ENCODE measurements at places on chromosomes 11 and 22.

DNA sequence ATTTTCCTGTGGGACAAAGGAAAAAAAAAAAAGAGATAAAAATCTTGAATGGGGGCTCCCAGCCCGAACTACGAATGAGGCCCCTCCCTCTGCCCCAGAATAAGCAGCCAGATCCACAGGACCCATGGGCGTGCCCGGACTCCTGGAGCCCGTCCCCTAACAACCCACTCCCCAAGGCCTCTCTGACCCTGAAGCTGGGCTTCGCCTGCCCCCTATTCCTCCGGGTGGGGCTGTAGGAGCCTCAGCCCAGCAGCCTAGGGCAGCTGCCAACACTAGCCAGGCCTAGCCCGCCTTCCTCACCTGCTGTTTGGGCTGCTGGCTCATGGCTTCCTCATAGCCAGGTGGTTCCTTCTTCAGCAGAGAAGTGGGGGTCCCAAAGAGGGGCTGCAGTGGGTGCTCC, 46.6 kb downstream of the SGSM3 start:
- DNase-seq, result no peak

- DNase-seq, result peak; percentile 33
These were observed 99.4 kb downstream of the ZBTB16 start for GRCh38 chr11:114158886-114159285.

DNA sequence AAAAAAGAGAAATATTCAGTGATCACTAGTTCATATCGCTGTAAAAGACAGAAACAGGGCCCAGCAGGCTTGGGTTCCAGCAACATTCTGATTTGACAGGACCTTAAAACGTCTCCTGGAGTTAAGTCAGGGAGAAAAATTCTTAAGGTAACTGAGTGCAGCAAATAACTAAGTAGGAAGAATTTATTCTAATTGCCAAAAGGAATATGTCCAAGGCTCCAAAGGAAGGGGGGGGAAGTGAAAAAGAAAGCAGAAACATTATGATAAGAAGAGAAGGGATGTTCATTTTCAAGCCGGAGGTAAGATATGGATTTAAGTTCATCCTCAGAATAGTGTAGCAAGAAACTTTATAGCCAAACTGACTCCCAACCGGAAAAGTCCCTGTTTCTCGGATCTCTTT, 90.4 kb downstream of the WT1 start:
- no peak for DNase-seq

DNA sequence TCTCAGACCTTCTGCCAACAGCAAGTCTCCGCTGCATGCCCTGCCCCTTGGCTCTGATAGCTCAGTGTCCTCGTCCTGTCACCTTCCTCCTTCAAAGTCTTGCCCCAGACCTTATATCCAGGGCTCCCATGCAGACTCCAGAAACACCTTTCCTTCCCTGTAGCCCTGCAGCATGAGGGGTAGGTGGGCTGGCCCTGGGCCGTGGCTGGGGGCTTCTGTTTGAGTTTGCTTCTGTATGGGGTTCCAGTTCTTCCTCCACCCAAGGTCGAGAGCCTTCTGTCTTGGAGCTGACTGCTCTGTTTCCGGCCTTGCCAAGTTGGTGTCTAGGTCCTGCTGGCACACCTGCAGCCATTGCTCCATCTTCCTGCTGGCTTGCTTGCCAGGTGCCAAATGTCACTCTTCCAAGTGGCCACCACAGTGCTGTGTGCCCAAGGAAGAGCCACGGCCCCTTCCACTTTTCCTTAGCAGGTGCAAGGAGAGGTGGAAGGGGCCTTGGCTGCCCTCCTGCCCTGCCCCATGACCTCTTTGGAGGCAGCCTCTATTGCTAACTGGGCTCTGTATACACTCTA, 74.8 kb upstream of the NECTIN1 start:
- no peak for DNase-seq

DNA sequence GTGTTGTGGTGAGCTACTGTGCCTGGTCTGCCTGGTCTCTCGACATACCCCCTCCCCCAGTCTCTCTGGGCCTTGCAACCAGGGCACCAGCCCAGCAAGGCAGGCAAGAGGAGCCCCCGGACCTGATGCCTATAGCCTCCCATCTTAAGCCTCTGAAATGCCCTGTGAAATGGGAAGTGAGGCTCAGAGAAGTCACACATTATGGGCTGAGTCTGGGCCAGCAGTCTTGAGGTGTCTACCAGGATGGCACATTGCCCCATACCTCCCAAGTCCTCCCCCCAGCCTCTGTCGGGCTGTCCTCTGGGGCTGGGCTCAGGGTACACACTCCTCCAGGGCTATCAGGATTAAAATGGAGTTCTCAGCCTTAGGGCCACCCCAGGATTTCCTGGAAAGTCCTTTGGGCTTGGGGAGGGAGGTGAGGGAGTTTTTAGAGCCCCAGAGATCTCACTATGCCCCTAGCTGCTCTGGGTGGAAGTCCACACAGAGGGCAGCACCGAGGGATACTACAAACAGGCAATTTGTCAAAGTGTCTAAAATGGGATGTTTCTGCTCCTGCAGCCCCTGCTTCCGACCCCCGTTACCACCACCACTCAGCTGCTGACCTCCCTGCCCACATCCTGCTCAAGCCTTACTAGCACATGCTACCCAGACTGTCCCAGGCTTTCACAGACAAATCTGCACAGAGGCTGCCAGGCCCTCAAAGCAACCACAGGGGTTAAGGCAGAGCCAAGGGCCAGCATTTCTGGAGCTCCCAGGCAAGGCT, 3.1 kb upstream of the SH3BP1 start:
- peak; percentile 15 for DNase-seq

GRCh38 chr22:19687561-19688300, 26.6 kb upstream of the SEPTIN5 start:
- no peak for DNase-seq

DNA sequence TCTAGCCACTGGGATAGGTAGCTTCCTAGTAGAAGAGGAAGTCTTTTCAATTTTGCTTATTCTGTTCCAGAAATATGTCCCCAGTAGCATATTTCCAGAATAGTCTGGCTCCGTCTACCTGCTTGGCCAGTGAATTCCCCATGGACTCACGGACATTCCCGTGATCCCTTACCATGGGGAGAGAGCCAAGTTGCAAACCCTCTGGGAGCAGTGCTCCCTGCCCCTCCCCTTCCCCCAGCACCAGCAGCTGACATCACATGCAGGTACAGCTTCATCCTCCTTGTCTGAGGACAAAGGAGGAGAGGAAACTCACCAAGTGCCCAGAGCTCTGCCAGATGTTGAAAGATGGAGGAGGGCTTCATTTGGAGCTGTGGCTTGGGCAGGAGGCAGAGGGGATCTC, 61.2 kb downstream of the GRAMD1B start:
- no peak for DNase-seq

DNA sequence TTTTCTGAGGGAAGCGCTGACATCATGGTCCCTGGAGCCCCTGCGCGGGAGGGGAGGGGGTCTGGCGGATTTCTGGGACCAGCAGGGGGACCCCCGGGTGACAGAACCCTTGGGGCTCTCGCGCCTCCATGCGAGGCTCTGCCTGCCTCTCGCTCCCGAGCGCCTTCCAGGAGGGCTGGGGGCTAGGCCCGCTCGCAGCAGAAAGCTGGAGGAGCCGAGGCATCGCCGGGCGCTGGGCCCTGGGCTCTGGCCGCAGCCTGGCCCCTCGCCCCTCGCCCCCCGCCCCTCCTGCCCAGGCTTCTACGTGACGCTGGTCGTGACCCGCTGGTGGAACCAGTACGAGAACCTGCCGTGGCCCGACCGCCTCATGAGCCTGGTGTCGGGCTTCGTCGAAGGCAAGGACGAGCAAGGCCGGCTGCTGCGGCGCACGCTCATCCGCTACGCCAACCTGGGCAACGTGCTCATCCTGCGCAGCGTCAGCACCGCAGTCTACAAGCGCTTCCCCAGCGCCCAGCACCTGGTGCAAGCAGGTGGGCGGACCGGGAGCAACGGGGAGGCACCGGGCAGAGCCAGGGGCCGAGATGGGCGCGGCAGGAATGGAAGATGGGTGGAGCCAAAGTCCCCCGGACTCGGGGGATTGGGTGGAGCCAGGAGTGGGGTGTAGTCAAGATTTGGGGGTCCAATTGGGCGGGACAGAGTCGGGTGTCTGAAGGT, 5.4 kb downstream of the BEST1 start:
- DNase-seq, result peak; percentile 43

DNA sequence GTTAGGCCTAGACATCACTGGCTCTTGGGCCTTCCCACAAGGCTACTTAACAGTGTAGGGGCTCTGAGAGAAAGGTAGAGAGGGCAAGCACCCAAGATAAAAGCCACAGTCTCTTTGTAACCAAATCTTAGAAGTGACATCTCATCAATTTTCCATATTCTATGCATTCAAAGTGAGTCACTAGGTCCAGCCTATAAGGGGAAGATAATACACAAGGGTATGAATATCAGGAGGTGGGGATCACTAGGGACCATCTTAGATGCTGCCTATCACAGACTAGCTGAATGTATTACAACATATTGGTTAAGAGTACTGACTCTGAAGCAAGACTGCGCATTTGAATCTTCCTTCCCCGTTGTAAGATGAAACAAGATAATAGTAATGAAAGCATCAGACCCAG, 144.1 kb downstream of the RBFOX2 start:
- DNase-seq, result no peak

GRCh38 chr22:49514211-49514610, 313.5 kb downstream of the BRD1 start:
- no peak for DNase-seq

DNA sequence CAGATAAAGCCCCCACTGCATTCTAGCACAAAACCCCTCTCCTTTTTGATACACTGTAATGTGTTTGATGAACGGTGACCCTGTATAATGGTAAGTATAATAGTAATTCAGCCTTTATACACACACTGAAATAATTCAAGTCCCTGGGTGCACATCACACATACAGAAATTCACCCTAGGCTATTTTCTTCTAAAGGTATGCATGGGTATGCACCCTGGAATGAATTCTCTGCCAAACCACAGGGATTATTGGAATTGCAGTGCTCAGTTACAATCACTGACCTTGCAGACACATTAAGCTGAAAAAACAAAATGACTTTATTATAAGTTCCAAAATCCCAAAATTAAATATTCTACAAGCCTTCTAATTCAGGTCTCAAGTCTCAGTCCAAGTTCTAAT, 245.9 kb upstream of the FAT3 start:
- DNase-seq, result no peak

DNA sequence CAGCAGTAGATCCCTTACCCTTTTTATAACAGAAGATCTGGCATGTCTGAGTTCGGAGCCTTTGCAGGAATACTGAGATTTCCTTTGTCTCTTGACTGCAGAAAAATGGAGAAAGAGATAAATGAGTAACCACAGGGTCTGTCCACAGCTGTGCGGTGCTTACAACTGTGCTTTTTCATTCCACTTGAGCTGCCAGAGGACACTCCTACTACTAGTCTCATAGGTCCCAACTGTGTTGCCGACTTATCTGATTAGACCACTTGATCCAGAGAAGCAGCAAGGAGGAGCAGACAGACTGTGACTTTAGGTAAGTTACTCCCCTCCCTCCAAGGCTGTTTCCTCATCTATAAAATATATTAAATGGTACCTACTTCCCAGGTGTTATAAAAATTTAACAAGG, 17.5 kb downstream of the FAM227A start:
- DNase-seq, result no peak

DNA sequence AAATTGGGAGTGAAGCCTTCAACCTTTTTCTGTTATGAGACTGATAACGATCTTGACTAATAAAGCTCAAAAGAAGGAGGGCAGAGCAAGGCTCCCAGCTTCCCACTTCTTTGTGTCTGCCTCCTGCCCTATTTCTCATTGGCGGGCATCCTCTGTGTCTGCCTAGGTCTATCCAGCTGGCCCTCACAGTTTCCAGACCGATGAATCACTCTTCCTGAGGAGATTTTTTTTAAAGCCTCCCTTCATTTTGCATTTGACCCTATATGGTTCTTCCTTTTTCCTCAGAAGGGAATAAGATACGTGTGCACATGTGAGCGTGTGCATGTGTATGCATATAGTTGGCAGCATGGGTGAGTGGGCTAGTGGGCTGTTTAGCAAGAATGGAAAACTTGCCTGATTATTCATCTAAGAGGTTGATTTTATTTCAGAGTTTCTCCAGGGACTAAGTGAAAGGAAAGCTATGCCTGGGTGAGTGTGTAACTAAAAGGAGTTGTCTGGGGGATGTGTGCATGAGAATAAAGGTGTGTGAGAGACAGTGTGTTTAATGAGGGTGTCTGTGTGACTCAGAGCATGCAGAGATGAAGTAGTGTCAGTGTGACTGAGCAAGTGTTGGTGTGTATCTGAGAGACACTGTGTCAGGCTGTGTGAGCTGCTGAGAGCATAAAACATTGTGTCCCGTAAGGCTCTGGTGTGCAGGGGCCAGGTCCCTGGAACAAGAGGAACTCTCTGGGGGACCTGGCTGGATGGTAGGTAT, 12.2 kb downstream of the PHLDB1 start:
- no peak for DNase-seq

DNA sequence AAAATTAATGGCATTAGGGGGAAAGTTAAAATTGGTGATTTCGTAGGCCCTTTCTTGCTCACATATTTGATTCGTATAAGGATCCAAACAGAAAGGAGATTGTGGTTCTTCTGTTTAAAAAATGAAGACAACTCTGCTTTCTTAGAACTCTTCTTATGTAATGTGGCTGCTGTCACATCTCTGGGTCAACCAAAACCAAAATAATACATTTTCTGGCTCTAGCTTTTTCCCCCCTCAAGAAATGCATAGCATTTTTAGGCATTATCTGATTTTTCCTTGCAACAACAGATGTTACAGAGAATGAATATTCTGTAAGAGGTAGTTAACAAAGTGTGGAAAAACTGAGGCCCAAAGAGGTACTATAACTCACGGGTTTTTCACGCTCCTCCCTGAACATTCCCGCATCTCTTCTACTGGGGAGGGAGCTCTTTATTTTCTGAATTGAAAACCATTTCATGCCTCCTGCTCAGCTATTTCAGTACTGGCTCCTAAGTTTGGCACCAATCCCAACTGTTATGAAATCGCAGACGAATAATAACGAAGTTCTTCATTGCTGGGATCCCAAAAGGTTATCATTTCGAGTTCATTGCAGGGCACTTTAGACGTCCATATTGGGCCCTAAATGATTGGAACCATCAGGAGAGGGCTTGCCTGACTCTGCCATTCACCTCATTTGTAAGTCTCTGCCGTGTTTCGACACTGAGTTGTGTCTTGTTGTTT, 17.1 kb downstream of the GRAP2 start:
- peak; percentile 83 for DNase-seq

- DNase-seq, result peak; percentile 16
These were observed at the start of gene WT1 for GRCh38 chr11:32435511-32435941. Gene WT1, minus strand, starts transcription at chr11:32435539.

DNA sequence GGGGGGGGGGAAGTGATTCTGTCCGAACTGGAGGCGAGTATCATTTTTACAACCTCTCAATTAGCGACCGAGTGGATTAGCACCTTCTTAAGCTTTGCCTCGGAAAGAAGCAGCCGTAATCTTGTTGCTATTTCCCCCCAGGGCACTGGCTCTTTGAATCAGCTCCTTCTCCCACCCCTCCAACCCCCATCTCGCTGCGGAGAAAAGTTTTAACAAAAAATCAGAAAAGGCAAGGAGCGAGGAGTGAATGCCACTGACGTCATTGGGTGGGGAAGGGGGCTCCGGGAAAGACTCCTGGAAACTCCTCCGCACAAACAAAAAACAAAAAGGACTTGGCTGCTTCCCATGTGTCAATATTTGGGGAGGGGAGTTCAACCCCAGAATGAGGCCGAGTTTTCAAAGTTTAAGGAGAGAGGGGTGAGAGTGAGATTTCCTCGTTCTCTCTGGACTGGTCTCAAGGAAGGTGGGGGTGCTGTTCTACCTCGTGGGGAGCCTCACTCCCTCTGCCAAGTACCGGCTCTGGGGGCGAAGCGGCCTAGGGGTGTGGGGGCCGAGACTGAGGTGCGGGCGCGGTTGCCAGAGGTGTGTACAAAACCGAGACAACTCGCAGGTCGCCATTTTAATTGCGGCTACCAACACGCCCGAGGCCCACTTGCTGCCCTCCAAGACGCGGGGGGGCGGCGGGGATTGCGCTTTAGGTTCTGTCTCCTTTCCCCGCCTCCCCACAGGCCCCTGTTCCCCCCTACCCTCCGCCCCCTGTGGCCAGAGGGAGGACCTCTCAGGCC, 2.5 kb upstream of the PAX6 start:
- no peak for DNase-seq
